SK-N-SH (cell line): ENCODE measurements at places on chromosomes 6 and 20.
A peak's percentile ranks its signal among the peaks of the same experiment; 100 is the strongest.

- DNase-seq, result peak; percentile 30
Measured at GRCh38 chr6:142207265-142207877, 60.3 kb downstream of the VTA1 start.

DNA sequence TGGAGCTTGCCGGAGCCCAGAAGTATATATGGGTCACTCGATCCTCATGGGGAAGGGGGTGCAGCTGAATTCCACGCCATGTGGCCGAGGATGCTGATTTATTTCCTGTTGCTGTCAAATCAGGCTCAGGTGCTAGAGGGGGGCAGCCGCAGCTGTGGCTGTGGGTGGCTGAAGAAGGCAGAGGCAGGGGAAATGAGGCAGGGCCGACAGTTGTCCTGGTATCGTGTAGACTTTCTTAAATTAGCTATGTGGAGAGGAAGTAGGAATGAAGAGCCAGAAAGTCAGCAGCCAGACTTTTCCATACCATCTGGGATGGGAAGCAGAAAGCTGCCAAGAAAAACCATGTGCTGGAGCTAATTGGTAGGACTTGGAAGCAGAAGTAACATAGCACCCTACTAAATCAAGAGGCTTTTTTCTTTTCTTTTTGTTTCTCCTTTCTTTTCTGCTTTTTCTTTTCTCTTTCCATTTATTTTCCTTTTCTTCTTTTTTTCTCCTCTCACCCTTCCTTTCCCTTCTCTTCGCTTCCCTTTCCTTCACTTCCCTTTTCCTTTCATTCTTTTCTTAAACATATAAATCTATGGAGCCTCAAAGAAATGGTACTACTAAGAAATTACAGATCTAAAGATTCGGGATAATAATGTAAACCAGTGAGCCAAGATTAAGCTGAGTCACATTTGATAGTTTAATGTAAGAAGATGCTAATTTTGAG, 90.6 kb upstream of the CD83 start:
- no peak for DNase-seq

DNA sequence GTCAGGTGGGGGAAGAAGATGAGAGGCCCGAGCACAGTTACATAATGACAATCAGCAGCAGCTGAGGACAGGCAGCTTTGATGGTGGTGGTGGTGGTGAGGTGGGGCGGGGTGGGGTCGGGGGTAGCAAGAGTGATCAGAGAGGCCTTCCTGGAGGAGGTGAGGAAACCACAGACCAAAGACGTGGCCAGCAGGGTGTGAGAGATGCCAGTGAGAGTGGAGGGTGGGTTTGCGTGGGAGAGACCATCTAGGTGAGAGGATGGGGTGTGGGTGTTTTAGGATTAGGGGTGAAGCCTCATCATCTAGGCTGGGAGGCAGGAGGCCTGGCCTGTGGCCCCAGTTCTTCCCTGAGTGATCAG, 76.0 kb upstream of the TOX2 start:
- no peak for DNase-seq

GRCh38 chr6:39902786-39903465, 31.3 kb downstream of the MOCS1 start:
- no peak for DNase-seq

- DNase-seq, result peak; percentile 41
Measured at GRCh38 chr6:107488174-107488874, 1.6 kb upstream of the SOBP start.

GRCh38 chr6:154122195-154122925, 83.3 kb downstream of the OPRM1 start:
- no peak for DNase-seq

- no peak for DNase-seq
Measured at GRCh38 chr20:39242614-39243013, 280.5 kb downstream of the DHX35 start.

DNA sequence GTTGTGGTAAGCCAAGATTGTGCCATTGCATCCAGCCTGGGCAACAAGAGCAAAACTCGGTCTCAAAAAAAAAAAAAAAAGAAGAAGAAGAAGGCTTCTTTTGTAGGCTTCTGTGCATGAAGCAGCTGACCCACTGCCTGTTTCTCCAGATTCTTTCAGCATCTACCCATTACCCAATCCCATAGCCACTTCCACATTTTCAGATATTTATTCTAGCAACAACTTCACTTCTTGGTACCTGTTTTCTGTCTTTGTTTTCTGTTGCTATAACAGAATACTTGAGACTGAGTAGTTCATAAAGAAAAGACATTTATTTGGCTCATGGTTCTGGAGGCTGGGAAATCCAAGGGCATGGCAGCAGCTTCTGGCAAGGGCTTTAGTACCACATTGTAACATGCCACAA, 95.3 kb upstream of the SGK1 start:
- no peak for DNase-seq

DNA sequence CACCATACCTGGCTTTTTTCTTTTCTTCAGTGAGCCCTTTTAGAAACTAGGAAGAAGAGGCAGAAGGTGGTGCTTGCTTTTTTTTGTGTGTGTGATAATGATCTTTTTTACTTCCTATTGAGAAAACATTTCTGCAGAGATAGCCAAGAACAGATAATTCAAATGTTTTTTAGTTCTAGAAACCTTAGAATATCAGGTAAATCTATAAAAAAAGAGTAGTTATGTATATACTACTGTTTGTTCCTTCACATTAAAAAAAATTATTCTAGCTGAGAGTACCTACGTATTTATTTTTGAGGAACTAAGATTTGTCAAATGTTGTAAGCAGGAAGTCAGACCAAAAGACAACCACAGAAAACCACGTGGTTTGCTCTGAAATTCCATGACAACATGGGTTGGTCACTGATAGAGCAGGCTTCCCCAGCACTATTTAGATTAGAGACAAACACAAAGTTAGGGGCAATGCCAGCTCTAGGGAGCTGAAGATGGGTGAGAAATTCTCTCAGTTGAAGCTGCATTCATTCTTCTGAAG, 12.8 kb downstream of the STK4 start:
- no peak for DNase-seq

GRCh38 chr6:69232911-69233448, 563.8 kb downstream of the LMBRD1 start:
- peak; percentile 55 for DNase-seq

DNA sequence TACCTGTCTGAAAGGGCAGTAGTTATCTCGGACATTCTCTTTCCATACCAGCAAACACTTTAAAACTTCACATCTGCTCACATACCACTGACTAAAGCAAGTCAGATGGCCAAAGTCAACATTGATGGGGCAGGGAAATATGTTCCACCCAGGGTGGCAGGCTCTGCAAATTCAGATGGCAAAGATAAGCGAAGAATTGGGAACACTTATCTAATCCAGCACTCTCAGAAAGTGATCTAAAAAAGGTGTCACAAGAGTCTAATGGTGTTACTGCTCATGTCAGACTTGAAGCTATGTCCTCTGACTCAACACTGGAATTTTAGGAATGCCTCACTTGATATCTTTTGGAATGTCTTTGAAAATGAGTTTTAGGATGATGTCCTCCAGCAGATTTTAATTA, 1086.2 kb downstream of the KIF16B start:
- DNase-seq, result no peak

DNA sequence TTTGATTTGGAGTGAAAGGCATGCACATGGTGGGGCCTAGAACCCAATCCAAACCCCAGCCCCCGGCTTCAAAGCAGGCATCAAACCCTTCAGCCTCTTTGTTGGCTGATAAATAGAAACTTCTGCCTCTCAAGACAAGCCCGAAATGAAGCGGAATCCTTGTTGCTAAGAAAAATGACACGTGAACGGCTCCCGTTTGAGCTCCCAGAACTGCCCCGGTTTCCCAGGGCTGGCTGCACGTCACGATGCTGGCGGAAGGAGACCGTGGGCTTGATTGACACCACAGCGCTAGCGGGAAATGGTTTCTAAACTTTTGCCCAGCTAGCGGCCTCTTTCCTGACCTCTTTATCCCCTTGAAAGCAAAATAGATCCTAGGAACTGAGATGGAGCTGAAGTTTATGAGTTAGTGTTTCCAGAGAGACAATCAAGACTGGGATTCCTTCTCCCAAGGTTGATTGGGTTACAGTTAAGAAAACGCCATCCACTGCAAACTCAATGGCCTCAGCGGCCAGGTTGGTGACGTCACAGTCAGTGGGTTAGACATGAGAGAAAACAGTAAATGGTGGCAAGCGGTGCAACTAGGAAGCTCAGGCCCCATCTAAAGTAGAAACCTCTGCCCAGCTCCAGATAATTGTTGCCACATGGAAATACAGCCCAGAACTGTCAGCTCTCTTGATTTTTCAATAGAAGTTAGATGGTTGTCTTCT, 117.0 kb downstream of the ANKRD60 start:
- no peak for DNase-seq

GRCh38 chr20:50575865-50576720, 65.9 kb downstream of the PTPN1 start:
- peak; percentile 70 for DNase-seq

GRCh38 chr20:59223182-59223601, 59.6 kb downstream of the ZNF831 start:
- peak; percentile 75 for DNase-seq

GRCh38 chr20:5714261-5715041, 35.8 kb upstream of the SHLD1 start:
- no peak for DNase-seq

GRCh38 chr20:49985617-49986016, 2.8 kb downstream of the SNAI1 start:
- DNase-seq, result no peak

DNA sequence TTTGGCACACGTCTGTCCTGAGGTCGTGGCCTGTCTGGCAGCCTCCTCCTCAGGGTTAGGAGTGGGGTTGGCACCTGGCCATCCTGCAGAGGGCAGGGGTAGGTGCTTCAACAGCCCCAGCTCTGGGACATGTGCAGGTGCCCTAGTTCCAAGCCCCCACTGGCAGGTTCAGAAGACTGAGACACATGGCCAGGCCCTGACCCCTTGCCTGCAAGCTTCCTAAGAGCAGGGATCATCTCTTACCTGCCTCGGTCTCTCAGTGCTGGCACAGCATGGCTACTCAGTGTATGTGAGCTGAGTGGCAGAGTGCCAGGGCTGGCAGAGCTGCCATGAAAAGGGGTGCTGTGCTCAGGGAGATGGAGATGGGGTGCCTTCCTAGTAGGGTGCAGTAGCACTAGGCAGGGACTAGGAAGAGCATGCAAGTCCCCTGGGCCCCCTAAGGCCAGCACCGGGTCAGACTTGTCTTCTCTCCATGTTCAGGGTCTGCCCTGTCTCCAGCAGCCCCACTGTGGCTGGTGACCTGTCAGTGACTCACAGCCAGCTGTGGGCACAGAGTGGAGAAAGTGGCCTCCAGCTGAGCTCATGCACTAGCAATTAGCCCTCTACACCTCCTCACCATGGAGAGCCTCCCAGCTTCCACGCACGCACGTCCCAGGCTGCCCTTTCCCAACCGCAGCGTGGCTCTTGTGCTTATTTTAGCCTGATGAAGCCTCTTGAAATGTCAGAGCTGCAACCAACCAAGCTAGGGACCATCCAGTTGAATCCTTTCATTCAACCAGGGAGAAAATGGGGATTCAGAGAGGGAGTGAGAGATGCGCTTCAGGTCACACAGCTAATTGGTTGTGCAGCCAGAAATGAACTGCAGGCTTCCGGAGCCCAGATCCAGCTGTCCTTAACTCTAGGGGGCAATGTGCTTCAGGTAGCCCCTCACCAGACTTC, 116.6 kb downstream of the MRPL14 start:
- DNase-seq, result no peak

- DNase-seq, result peak; percentile 62
Measured at GRCh38 chr6:43838276-43839036, 68.4 kb downstream of the VEGFA start.

- no peak for DNase-seq
Measured at GRCh38 chr6:14682812-14683211, 563.1 kb upstream of the JARID2 start.

DNA sequence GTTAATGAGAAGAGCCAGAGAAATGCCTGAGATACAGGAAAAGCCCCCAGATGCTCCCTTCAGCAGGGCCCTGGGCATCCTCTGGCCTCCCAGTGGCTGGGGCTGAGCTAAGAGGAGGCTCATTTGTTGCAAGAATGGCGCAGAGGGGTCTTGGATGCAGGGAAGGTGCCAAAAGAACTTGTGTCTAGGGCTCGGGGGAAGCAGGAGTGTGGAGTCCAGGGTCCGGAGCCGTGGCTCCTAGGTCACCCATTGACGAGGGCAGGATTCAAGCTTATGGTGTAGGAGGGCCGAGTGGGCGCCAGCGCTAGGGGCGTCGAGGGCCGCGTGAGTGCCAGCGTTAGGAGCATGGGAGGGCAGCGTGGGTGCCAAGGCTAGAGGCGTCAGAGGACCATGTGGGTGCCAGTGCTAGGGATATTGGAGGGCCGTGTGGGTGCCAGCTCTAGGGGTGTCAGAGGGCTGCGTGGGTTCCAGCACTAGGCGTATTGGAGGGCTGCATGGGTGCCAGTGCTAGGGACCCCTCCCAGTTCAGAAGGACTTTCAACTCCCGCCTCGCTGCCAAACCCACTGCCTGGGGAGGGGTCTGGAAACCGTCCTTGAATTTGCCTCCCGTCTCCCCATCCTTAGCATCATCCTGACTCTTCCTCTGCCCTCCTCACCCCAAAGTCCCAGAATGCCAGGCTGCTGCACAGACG, 250.5 kb upstream of the AFDN start:
- DNase-seq, result no peak

- DNase-seq, result peak; percentile 30
Measured at GRCh38 chr20:43798291-43799149, 71.7 kb upstream of the GTSF1L start.

- no peak for DNase-seq
Measured at GRCh38 chr6:104201557-104201956, 658.2 kb downstream of the HACE1 start.

- DNase-seq, result no peak
Measured at GRCh38 chr20:54389596-54390280, 85.7 kb upstream of the DOK5 start.

- DNase-seq, result no peak
Measured at GRCh38 chr6:138307352-138307751, 70.4 kb upstream of the SMIM28 start.

GRCh38 chr6:107684996-107685395, 139.1 kb downstream of the SCML4 start:
- no peak for DNase-seq

DNA sequence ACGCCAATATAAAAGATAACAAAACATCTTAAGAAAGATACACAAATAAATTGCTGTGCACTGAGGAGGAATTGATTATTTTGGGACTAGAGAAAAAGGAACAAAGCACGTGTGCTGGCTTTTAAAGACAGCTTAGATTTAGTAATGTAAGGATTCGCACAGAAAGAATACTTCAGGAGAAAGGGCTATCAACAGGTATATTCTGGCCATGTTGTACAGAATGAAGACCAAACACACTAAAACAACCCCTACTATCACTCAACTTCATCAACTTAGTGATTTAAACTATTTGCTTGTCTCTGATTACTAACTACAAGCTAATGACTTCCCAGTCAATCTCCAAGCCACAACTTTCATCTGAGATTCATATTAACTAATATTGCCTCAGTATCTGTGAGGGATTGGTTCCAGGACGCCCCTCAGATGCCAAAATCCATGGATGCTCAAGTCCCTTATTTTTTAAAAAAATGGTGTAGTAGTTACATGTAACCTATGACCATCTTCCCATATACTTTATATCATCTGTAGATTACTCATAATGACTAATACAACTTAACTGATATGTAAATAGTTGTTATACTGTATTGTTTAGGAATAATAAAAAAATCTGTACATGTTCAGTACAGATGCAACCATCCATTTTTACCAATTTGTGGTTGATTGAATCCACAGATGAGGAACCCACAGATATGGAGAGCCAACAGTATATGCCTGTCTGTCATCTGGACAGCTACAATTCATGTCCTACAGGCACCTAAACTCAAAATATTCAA, 4.5 kb downstream of the DEK start:
- no peak for DNase-seq

GRCh38 chr20:31392836-31393235, 2.4 kb upstream of the DEFB119 start:
- no peak for DNase-seq
